ENCODE measurements at places on chromosomes 6 and 20.

DNA sequence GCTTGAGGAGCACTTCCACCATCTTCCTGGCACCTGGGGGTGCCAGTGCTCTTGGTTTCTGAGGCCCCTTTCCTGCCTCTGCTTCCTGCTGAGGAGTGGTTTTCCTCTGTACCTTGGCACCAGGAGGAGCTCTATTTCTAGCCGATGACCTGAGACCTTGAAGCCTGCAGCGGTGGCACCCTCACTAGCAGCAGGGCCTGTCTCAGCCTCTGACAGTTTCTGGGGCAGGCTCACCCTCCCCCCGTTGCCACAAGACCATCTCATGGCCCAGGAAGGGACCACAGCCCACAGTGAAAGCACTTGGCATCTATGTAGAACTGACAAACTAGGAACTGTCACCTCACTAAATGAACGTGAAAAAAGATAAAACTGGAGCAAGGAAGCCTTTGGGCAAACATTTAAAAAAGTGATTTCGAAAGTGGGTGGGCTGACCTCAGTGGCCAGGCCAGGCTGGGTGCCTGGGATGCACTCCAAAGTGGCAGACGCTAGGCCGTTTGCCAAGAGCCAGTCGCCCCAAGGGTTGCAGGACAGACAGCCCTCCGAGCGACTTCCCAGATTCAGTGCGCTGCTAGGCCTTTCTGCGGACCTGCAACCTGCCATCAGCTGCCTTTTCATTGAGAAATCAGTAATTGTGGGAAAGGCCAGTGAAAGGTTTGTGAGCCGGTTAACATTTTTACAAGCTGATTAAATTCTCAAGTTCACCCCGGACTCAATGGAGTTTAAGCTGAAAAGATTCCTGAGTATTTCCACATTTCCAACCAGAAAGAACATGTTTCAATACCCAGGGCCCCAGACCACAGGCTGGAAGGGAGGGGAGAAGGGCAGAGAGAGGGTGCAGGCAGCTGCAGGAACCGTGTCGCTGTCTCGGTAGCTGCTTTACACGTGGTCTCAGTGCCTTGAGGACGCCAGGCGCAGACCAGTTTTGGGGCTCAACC, 303.7 kb downstream of the ESR1 start:
- DNase-seq: no peak

GRCh38 chr6:149043476-149044130, 273.9 kb upstream of the TAB2 start:
- peak; percentile 25 for DNase-seq

DNA sequence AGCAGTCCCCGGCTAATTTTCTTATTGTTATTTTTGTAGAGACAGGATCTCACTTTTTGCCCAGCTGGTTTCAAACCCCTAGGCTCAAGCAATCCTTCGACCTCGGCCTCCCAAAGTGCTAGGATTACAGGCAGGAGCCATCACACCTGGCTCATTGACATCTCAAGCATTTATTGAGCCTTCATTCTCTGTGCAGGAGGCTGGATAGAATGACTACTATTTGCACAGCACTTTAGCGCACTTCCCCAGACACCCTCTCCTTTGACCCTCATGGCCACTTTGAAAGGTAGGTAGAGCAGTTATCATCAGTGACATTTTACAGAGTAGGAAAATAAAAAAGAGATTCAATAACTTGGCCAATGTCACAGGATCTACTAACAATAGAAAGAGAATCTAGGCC, 124.0 kb upstream of the STXBP5 start:
- no peak for DNase-seq

GRCh38 chr6:76835293-76835692, 628.0 kb downstream of the HTR1B start:
- DNase-seq: no peak

DNA sequence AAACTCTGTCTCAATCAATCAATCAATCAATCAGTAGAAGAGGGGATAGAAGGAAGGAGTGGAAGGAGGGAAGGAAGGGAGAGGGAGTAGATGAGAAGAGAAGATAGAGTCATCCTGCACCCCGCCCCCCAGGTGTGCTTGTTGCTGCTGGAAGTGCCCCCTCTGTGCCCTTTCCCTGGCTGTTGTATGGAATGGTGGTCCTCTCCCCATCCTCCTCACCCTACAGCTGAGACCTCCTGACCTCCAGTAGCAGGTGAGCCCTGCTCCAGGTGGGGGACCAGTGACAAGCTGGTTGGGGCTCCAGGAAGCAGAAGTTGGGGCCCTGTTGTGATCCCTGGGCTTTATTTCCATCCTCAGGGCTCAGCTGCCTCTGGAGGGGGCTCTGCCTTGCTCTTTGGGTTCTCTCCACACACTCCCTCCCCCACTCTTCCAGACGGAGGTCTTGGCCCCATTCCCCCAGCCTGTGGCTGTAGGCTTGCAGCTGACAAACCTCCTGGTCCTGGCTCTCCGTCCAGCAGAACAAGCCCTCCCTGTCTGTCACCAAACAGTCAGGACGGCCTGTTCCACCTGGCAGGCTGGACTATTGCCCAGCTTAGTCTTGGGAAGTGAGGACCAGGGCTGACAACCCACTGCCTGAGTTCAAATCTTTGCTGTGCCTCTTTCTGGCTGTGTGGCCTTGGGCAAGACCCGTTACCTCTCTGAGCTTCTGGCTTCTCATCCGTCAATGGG, 26.0 kb upstream of the SCRT2 start:
- DNase-seq: no peak

- peak; percentile 28 for DNase-seq
These were observed 198.6 kb downstream of the FOXA2 start for GRCh38 chr20:22385602-22386305.

DNA sequence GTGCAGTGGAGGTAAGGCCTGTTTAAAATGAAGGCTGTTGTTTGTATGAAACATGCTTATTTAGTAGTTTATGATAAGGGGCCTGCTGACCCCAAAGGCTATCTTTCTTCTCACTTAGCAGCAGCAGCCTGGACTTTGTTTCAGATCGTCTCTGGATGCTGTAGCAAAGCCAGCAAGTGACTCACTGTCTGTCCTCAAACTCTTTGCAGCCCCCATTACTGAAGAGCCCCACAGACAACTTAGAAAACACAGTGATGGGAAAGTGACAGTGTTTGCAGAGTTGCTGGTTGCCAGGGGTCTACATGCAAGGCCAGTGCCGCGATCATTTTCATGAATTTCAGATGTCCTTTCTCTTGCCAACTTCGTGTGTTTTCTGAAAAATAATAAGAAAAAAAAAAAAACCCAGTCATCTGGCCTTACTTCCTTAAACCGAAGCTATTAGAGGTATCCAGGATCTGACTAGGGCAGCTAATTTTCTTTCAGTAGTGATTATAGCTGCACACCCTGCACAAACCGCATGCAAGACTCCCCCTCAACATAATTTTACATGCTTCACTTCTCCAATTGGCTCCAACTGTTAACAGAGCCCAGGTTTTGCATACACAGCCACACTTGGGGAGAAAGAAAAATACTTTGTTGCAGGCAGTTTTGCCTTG, 11.6 kb upstream of the F13A1 start:
- no peak for DNase-seq

DNA sequence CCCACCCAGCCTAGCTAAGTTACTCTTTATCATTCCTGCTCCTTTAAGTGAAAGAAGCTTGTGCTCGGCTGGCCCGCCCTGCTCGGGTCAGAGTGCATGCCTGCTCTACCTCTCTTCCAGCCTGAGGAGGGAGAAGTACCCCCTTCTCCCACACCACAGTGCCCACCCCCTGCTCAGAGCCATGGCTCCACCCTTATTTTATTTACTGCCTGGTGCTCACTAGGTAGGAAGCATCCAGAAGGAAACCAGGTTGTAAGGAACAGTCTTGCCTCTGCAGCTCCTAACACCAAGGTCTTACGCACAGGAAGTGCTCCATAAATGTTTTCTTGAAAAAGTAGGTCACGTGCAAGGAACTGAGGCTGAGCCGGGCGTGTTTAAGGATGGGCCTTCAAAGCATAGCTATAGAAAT, 105.7 kb upstream of the SNX9 start:
- DNase-seq: no peak

DNA sequence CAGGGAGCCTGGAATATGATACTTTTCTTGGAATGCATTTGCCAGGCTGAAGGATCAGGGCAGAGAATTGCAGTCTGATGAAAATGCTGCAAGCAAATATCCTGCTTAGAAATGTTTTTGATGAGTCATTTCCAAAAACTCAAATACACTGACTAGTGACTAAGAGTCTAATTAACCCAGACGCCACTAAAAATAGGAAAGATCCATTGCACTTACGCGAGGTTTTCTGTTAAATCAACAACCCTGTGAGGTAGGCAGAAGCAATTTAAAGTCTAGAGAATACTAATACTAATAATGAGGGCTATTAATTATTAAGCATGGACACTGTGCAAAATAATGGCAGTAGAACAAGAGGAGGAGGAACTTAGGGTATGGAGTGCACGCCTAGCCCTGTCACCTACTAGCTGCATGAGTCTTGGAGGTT, 130.1 kb upstream of the DOK5 start:
- peak; percentile 20 for DNase-seq

DNA sequence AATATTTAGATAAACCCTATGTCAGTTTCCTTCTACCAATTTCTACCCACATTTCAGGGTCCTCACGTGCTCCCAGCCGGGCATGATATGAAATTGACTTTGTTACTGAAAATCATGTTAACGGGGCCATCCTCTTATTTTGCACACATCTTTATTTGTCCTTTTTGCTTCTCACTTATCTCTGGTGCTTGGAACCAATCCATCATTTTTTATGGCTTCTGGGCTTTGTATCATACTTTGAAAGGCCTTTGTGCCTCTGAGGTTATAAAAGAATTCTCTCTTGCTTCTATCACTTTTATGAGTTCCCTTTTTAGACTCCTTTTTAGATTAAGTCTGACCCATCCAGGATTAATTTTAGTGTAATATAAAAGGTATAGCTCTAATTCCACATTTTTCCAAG, 117.1 kb upstream of the PRND start:
- DNase-seq: no peak

- no peak for DNase-seq
These were observed 25.3 kb downstream of the BFSP1 start for GRCh38 chr20:17505636-17506517.

DNA sequence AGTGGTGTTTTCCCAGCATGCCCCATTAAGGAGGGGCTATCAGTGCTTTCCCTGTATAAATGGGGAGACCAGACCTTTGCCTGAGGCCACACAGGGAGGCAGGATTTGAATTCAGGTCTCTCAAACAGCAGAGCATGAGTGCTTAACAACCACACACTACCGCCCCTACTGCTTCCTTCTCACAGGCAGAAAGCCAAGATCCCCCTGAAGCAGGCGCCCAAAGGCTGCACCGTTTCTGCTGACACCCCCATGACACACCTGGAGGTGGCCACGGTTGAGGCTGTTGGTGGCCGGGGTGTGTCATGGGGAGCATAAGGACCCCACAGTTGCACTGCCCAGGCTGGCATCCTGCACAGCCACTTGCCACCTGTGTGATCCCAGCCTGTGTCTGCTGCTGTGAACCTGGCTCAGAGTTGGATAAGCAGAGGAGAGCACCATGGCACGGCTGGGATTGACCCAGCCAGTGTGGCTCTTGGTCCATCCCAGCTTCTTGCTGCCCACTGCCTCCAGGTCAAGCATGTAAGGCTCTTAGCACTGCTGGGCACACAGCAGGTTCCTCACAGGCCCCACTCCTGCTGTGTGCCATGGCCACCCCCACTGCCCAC, 28.3 kb downstream of the PCK1 start:
- no peak for DNase-seq

- no peak for DNase-seq
These were observed 299.6 kb upstream of the GJE1 start for GRCh38 chr6:141833001-141833655.

DNA sequence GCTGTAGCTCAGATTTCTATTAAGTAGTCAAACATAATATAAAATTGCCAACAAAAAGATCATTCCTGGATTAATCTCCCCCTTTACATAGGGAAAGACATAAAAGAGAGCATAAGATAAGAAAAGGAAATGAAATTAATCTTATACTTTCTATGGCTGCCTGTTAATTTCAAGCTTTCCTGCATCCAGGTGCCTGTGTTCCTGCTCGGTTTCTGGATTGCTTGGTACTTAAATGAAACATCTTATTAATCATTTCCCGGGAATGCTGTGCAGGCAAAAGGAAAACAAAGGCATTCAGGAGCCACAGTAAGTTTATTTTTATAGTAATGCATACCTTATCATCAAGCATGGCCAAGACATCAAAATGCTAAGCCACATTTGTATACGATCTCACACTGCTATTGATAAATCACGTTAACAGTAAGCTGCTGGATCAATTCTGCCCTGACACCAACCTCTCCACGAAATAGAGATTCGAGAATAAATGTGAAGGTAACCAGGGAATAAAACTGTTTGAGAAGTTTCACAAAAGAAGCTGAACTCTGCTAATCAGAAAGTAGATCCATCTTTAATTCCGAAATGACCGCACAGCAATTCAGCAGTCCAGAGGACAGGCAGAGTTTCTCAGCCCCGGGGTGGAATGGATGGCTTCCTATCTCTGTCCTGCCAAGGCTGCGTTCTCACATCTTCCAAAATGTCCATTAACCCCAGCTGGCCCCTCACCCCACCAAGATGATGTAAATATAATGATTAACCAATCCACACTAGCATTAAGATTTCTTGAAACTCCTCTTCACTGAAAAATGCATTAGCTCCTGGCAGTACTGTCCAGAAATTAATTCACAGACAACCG, 32.6 kb upstream of the APCDD1L start:
- DNase-seq: no peak

GRCh38 chr20:10307359-10307735, 88.7 kb downstream of the SNAP25 start:
- DNase-seq: no peak

GRCh38 chr6:99146711-99147110, 199.0 kb upstream of the FBXL4 start:
- DNase-seq: no peak

GRCh38 chr6:73109659-73110058, 115.6 kb downstream of the KHDC1L start:
- no peak for DNase-seq

DNA sequence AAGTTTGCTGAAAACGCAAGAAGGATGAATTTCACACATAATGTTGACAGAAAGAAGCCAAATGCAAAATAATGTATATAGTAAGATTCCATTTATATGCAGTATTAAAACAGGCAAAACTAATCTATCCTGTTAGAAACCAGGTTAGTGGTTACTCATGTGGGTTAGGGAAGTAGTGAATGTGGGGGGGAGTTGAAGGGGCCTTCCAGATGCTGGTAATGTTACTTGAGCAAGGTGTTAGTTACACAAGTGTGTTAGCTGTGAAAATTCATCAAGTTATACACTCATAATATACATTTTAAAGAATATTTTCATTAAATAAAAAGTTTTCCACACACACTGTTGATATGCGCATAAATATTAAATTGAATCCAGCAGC, 29.8 kb downstream of the USP45 start:
- DNase-seq: no peak

- DNase-seq: no peak
These were observed 755.0 kb downstream of the TFAP2A start for GRCh38 chr6:9659848-9660247.

- DNase-seq: no peak
These were observed 77.5 kb upstream of the LTV1 start for GRCh38 chr6:143765422-143766184.

GRCh38 chr20:57474205-57474604, 50.7 kb downstream of the CTCFL start:
- no peak for DNase-seq

All from ACHN (cell line).